ENCODE measurements at places on chromosomes 5 and 9.

- DNase-seq, result no peak
These were observed 1.5 kb downstream of the COL27A1 start for GRCh38 chr9:114156657-114157421.

- DNase-seq, result peak; percentile 10
These were observed 227.0 kb downstream of the ZNF608 start for GRCh38 chr5:124519396-124519795.

DNA sequence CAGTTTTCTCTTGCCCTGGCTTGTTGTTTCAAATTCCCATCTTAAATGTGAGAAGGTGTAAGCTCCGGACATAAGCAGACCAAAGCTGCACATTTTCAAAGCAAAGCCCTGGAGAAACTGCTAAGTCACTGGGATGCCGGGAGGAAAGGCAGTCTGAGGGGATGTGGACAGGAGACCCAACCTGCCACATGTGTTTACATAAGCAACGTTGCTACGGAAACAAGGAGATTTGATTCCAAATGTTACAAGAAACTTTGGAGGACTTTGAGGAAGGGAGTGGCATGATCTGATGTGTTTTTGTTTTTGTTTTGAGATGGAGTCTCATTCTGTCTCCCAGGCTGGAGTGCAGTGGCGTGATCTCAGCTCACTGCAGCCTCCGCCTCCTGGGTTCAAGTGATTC, 25.7 kb upstream of the INSYN2B start:
- no peak for DNase-seq

DNA sequence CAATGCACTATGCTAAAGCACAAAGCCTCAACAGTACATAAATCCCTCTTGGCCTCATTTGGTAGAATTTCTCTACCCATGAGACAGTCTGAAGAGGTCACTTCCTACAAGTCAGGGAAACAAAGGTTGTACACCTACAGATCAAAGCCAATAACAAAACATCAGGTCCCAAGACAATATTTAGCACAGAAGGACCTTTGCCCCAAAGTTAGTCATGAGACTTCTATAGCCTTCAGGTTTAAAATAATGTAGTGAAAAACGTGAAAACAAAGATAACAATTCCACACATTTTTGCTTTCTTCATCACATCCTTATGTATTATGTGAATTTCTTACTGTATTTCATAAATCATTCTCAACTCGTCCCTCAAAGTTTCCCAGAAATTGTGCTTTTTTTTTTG, 15.8 kb downstream of the AFF4 start:
- DNase-seq, result no peak

- no peak for DNase-seq
These were observed 264.6 kb downstream of the ICE1 start for GRCh38 chr5:5687113-5687512.

DNA sequence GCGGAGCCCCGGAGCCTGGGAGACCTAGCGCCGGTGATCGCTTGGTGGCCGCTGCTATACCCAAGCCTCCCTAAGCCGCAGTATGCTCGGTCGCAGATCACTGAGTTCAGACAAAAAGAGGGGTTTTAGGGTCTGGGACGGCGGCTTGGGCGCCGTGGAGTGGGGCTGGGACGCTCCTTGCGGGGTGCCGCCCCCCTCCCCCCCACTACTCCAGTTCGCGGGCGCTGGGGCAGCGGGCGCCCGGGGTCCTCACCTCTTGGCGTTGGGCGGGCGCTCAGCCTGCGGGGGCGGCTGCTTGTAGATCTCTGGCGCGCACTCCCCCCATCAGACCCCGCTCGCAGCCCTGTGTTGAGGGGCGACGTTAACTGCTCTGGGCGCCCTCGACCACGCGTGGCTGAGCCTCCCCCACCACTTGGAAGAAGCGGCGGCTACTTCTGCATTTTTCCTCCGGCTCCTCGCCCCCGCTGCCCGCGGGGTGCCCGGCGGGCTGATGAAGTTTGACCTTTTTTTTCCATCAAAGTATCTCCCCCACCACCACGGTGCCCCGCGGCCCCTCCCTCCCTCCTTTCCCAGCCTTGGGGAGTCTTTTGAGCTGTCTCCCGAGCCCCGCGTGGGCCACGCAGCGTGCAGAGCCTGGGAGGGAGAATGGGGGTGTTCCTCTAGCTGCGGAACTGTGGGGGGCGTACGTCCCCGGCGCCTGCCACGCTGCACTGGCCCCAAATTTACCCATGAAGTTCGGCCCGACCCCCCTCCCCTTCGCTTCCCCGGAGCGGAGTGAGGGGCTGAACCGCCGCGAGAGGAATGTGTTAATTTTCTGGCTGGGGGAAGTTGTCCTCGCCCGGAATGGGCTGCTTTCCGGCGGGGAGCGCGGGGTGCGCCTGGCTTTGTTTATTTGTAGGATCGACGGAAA, 1.2 kb downstream of the CXXC5 start:
- peak; percentile 66 for DNase-seq

DNA sequence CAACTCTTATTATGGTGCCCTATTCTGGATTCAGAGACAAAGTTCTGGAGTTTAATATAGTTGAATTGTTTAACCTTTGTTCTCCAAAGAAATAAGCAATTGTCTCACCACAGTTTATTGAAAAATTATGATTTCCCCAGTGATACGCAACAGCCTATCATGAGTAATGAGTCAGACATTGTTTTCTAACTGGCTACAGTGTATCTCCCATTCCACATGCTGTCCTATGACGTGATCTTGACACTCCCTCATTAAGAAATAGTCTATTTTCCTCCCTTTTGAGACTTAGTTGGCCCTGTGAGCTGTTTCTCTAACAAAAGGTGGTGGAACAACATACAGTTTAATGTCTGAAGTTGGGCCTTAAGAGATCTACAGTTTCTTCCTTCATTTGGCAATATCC, 1290.6 kb upstream of the CDH6 start:
- no peak for DNase-seq

DNA sequence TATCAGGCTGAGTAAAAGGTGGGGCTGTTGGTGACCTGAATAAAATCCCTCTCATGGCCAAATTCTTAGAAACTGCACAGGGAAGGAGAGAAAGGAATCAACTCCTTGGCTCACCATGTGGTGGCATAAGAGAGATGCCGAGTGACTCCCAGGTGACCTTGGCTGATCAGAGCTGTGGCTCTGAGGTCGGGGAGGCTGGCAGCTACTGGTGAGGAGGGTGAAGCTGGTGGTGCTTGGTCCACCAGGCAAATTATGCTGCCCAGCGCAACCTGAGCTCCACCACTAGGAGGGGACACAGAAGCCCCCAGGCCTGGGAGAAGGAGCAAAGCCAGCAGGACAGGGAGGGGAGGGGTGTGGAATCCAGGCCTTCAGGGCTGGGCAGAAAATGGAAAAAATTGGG, 111.2 kb upstream of the IL12B start:
- DNase-seq, result no peak

DNA sequence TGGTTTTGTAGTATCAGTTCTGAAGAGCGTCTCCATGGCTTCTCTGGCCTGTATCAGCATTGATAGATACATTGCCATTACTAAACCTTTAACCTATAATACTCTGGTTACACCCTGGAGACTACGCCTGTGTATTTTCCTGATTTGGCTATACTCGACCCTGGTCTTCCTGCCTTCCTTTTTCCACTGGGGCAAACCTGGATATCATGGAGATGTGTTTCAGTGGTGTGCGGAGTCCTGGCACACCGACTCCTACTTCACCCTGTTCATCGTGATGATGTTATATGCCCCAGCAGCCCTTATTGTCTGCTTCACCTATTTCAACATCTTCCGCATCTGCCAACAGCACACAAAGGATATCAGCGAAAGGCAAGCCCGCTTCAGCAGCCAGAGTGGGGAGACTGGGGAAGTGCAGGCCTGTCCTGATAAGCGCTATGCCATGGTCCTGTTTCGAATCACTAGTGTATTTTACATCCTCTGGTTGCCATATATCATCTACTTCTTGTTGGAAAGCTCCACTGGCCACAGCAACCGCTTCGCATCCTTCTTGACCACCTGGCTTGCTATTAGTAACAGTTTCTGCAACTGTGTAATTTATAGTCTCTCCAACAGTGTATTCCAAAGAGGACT, 1.5 kb downstream of the GPR21 start:
- no peak for DNase-seq

GRCh38 chr5:15936505-15937245, 242.9 kb downstream of the MARCHF11 start:
- no peak for DNase-seq

Data from germinal center (tissue), 1 donor.